Ureter (tissue), 1 donor: ENCODE measurements at places on chromosomes 5 and 9. TPM values are rescaled to one million over a fixed set of nuclear protein-coding genes. Genes with fewer than 3 reads are reported as not detected.

ARHGEF28 gene
- 34.5 TPM for total RNA-seq

GRCh38 chr5:181163487-181164075 lies 16.2 kb downstream of the OR2V2 start:
- DNase-seq: no peak

GPX8 gene
- 20.2 TPM for total RNA-seq

- no peak for DNase-seq
Measured at GRCh38 chr5:127596501-127596900, 52.4 kb upstream of the CTXN3 start.

LCN9 gene
- total RNA-seq: not detected

SLC36A3 gene
- total RNA-seq: not detected

NFX1 gene
- 50.9 TPM for total RNA-seq
